Endothelial cell of umbilical vein (primary cell): ENCODE measurements at places on chromosomes 6 and 20. TPM values are rescaled to one million over a fixed set of nuclear protein-coding genes. Genes with fewer than 3 reads are reported as not detected.

- DNase-seq = no peak
Measured at GRCh38 chr20:51470907-51471411, 71.6 kb downstream of the NFATC2 start.

PTCHD4 gene
- total RNA-seq = 1.9 and 2.0 TPM in 2 replicates

- no peak for DNase-seq
Measured at GRCh38 chr6:114142258-114142657, 171.3 kb upstream of the HDAC2 start.

DNA sequence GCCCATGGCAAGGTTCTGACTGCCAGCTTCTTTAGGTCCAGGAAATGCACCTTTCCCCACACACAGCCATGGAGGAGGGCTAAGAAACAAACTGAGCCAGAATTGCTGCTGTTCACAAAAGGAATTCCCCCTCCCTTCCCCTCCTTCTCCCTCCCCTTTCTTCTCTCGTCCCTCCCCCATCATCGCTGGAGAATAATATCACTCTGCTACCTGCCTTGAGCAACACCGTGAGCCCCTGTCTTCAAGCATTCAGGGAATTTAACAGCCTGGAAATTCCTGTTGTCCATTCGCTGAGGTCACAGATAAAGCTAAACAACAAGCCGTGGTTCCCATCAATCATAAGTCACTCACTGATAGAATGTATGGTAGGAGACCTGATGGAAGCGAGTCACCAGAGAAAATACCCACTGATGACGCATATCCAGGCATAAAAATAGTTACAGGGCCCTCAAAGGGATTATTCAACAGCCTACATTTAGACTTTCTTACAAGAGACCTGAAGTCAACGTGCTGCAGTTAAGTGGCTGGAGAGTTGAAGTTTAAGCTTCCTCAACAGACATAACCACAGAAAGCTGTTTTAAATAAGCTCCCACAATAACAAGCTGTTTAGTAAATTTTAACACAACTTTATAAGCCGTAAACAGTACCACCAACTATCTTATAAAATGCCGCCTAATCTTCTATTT is 59.7 kb downstream of the HIVEP2 start:
- peak; percentile 98 for DNase-seq

REPS1 gene
- 26.3 and 35.0 TPM in 2 replicates for total RNA-seq

DNA sequence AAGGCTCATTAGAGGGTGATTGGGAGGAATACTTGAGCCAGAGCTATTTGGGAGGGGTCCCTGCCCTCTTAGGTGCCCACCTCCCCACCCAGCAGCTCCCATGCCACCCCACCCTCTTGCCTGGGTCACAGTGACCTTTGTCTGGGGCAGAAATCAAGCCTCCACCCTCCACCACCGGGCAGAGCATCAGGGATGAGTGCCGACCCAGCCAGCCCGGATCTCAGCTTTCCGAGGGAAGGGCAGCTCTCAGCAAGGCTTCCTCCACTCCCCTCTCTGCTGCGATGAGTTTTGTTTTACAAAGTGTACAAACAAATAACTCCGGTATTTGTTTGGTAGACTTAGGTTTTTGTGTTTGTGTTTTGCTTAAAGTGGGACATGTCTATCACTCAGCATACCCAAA is 136.7 kb upstream of the CST7 start:
- no peak for DNase-seq

GRCh38 chr6:45206793-45207492 is 121.2 kb upstream of the RUNX2 start:
- DNase-seq = no peak

NCOA3 gene
- total RNA-seq = 26.7 and 35.6 TPM in 2 replicates

ACTL10 gene
- total RNA-seq = 0.62 and 1.4 TPM in 2 replicates

DNA sequence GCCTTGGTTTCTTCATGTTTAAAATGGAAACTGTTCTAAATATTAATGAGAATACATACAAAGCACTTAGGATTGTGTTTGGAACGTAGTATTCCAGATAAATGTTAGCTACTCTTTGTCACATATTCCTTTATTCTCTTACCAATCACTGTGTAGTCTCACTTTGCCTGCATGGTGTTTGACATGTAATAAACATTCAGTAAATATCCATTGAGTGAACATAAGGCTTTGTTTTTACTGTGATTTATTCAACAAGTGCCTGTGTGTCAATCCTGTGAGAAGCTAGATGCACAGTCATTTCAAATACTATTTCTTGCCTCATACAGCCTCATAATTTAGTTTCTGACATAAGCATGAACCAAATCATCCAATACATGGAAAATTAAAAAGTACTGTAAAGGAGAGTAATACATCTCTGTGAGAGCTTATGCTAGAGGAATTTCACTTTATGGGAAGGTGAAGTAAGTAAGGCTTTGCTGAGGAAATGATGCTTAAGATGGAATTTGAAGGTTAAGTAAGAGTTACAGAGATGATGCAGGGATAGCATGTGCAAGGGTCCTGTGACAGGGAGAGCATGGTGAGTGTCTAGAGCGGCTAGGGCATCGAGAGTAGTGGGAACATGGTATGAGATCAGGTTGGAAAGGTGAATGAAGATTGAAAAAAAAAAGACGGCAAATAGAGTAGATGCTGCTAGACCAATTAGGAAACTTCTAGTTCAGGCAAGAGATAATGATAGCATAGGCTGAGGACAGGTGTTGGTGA is 14.7 kb downstream of the PM20D2 start:
- no peak for DNase-seq

FOXQ1 gene
- total RNA-seq = not detected in 2 replicates

IL20RA gene
- total RNA-seq = not detected in 2 replicates

DNA sequence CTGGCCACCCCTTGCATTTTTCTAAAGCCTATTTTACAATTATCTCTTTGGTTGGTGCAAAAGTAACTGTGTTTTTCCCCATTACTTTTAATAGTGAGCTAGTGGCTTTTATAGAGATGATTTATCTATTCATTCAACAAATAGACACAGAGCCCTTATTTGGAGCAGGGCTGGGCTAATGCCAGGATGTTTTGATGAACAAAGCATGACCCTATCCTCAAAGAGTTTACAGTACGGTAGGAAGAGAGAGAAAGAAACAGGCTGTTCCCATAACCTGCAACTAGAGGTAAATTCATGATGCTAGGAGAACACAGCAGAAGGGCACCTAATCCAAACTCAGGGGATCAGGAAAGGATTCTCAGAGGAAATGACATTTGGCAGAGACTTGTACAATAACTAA is 37.3 kb upstream of the UST start:
- DNase-seq = no peak

- DNase-seq = peak; percentile 77
Measured at GRCh38 chr6:111605100-111605751, 452 bp downstream of the TRAF3IP2 start.

- no peak for DNase-seq
Measured at GRCh38 chr20:16399801-16400200, 173.4 kb downstream of the KIF16B start.

GRCh38 chr20:18852318-18852717 is 38.7 kb downstream of the SCP2D1 start:
- no peak for DNase-seq

DNA sequence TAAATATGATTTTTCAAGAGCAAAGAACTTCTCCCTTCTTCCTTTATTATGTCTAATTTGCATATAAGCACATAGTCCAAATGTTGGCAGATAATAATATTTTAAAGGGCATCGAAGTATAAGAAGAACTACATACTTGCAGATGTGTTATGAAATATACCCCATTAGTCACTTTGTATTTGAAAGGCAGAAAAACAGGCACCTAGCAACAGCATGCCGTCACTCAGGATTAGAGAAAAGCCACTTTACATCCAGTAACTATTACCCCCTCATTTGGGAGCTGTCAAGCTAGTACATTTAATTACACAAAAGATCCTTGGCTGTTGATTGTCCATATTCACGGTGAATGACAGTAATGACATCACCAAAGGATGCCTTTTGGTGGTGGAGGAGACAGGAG is 99.3 kb upstream of the ARMC2 start:
- DNase-seq = no peak

- DNase-seq = peak; percentile 62
Measured at GRCh38 chr6:131101911-131102680, 33.2 kb upstream of the AKAP7 start.

DNA sequence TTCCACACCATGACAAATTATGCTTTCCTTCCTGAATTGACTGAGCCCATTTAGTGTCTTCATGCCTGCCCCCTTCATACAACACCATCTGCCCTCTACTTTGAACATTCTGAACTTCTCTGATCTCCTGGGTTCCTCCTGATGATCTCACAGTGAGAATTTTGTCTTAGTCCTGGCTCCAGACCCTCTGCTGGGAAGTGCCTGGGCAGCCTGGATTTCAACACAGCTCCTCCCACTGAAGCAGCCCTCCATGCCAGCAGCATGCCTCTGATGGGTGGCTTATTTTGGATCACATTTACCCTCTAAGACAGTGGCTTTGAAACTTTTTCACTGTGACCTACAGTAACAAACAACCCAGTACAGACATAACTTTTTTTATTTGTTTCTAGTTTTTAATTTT is 41.5 kb downstream of the DSE start:
- DNase-seq = peak; percentile 25

HLA-DOA gene
- total RNA-seq = not detected in 2 replicates

GPX5 gene
- total RNA-seq = not detected in 2 replicates

GABRR1 gene
- total RNA-seq = not detected in 2 replicates
